ENCODE measurements at places on chromosomes 6 and 20.
A peak's percentile ranks its signal among the peaks of the same experiment; 100 is the strongest.

DNA sequence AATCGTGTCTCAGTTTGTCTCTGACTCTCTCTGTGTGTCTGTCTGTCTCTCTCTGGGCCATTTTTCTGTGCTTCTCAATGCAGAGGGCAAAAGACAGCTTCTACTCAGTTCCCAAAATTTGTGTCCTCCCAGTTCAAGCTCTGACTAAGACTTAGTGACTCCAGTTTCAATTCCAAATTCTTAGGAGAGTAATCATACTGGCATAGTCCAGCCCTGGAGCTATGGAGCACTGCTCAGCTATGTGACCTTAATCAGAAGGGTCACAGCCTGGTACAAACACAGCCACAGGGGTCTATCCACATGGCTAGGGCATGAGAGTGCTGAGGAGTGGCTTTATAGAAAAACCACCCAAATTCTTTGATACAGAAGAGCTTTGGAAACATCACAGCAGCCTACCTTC is 91.9 kb downstream of the FOXF2 start:
- no peak for DNase-seq

- peak; percentile 33 for DNase-seq
These were observed 341.0 kb upstream of the SULF2 start for GRCh38 chr20:48126227-48126740.

DNA sequence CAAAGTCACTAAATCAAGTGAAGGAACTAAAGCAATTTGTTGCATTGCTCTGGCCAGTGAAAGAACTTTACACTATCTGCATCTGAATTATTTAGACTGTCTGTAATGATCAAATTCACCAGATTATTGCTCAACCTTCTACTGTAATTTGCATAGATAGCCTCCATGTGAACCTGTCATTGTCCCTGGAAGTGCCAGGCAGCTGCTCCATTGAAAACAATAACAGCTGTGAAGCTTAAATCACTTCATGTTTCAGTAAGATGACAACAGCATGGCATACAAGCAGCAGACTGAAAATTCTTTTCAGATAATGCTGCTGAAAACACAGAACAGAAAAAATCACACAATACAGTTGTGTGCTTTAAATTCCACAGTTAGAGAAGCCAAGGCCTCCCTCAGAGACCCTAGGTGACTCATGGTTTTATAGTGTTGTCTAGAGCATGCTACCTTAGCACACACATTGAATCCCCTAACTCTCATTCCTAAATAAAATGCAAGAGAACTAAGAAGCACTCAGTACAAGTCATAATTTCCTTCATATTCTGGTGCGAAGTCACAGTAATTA is 248.9 kb downstream of the TPBG start:
- DNase-seq = no peak

DNA sequence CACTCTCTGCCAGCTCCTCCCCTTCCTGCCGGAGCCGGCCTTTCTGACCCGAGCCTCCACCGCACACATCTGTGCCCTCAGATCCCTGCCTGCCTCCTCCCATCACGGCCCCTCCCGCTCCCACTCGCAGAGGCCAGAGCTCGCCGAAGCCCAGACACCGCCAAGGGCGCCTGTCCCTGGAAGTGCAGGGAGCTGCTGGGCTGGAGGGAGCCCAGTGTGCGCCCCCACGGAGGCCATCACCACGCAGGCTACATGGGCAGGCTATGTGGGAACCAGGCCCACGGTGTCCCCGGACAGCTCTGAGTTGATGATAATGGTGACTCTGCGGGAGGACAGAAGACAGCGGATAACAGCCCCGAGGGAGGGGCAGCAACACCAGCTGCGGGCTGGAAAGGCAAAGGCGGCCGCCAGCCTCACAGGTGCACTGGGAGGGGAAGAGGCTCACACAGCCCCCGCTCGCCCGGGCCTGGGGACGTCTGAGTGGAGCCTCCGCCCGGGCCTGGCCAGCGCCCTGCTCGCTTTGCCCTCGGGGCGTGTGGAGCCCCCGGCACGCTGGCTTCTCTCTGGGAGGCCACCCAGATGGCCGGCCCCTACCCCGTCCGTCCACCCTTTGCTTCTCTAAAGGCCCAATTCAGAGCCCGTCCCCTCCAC is 154.9 kb downstream of the DLL1 start:
- DNase-seq = no peak

DNA sequence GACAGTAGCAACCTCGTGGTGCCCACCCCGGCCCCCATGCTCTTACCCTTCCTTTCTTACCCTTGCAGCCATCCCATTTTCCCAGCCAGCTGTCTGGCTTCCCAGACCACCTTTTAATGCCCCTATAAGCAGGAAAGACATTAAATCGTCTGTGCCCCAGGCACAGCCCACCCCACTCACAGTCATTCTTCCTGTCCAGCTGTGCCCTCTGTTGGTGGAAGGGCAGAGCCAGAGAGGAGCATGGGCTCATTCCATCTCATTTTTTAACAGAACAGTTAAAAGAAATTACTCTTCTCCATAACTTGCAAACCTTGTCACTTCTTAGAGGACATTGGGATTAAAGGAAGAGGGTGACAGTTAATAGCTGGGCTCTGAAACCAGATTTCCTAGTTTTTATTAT is 240.5 kb downstream of the NRN1 start:
- no peak for DNase-seq

Measured in right renal pelvis (tissue), 4 donors.